ENCODE measurements at places on chromosomes 12 and 14.
A peak's percentile ranks its signal among the peaks of the same experiment; 100 is the strongest.

- no peak for DNase-seq
Measured at GRCh38 chr14:100374270-100374669, 51.1 kb downstream of the SLC25A47 start.

GRCh38 chr12:31984806-31985591 lies 25.8 kb downstream of the RESF1 start:
- no peak for DNase-seq

GRCh38 chr12:122232691-122233090 lies 6.8 kb upstream of the DIABLO start:
- no peak for DNase-seq

GRCh38 chr12:12334367-12335040 lies 15.5 kb downstream of the MANSC1 start:
- DNase-seq: no peak

DNA sequence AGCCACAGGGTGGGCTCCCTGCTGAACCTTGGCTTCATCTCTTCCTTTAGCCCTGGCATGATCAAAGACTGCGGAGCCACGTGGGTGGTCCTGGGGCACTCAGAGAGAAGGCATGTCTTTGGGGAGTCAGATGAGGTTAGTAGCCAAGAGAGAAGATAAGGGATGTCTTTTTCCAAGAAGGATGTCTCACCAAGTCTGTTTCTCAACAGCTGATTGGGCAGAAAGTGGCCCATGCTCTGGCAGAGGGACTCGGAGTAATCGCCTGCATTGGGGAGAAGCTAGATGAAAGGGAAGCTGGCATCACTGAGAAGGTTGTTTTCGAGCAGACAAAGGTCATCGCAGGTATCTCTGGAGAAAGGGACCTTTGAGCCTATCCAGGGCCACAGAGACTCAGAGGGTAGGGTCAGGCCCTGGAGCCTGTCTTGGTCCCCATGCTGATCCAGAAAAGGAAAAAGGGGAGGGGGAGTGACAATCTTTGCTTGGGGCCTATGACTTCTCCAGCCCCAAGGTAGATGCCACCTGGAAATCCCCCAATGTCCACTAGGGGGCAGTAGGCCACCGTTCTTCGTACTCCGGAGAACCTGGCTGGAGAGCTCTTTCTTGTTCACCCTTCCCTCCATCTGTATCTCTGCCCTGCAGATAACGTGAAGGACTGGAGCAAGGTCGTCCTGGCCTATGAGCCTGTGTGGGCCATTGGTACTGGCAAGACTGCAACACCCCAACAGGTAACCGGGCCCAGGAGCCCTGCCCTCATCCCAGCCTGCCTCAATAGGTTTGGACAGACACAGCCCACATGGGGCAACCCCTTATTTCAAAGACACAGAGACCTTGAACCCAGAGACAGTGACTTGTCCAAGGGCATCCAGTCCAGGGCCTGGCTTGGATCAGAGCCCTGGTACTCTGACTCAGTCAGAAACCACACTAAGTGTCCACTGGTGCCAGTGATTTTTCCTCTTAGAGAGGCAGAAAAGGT lies 2.0 kb downstream of the TPI1 start:
- peak; percentile 90 for DNase-seq

DNA sequence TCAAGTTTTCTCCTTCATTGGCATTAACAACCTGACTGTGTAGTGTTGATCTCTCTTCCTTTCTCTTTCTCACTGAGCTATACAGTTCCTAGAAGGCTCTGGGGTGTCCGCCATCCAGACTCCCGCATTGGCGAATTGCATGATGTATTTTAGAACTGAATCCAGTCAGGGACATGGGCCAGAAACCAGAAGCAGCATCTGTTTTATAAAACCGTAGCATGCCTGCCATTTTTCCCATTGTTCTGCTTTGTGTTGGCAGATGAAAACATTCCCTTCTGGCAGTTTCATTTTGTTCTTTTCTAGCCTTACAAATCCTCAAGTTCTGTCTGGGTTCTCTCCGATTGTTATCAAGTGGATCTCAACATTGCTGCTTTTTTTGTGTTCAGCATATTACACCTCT lies 268.3 kb upstream of the SEL1L start:
- DNase-seq: no peak

- DNase-seq: no peak
Measured at GRCh38 chr12:128986957-128987356, 133.7 kb downstream of the GLT1D1 start.

DNA sequence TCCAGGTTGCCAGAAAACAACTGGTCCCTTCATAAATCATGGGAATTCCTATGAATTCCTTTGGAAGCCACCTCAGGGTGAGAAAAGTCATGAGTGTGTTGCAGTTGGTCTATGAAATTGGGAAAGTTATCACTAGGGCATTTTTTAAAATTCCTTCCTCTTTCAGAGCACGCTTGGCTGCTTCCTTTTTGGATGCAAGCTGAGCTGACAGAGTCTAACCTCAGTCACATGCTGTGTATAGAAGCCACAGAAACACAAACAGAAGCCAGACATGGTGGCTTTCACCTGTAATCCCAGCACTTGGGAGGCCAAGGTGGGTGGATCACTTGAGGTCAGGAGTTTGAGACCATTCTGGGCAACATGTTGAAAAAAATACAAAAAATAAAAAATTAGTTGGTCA lies 21.7 kb upstream of the HELB start:
- no peak for DNase-seq

DNA sequence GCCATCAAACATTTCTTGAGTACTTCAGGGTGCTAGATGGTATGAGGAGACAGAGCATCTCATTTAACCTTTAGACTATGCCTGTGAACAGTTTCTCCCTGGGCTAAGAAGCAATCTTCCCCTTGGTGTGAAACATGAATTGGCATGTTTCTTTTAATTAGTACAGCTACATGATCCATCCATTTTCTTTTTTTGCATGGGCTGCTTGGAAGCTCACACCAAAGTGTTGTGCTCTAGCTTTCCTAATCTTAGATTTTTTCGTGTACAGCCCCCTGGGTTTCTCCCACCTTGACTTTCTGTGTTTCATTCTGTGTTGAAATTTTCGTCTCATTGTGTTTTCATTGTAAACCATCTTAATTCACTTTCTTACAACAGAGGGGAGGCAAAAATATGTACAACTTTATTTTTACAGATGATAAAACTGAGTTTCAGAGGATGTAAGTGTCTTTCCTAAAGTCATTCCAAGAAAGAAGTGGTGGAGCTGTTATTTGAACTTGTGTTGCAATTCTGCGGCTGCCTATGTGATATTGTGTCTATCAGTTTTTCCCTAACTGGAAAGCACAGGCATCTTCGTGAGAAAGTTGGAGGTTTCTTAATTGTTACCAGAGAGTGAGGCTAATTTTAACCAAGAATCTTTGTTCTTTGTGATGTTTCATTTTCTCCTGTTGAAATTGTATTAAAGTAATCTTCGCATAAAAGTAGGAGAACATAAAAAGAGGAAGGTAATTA lies 64.5 kb downstream of the DAAM1 start:
- DNase-seq: no peak

GRCh38 chr12:93325855-93326254 lies 51.9 kb upstream of the NUDT4 start:
- DNase-seq: no peak

DNA sequence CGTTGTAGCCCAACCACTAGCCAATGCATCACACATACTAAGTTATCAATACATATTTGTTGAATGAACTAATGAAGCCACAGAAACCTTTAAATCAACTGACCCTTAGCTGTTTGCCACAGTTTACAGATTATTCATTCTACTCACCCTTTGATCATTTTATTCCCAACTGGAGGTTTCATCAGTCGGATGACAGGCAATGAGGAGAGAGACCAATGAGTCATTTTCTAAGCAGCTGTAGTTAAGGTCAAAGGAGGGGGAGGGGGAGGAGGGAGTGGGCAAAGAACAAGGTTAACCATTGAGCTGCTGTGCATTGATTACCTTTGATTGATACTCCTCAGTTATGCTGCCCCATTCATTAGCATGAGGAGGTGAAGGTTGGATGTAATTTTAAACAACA lies 469.5 kb downstream of the VRK1 start:
- DNase-seq: no peak

DNA sequence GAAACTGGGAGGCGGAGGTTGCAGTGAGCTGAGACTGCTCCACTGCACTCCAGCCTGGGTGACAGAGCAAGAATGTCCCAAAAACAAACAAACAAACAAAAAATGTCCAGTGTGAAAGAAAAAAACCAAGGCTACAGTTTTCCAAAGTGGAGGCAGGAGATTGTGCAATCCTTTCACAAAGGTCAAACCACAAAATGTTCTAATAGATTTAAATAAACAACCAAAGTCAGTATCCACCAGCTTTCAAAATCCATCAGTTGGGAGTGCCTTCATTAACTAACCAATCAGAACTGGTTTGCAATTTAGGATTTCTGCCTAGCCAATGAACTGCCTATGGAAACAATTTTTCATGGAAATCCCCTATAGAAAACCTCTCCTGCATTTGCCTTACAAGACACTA lies 52.3 kb upstream of the TRIM9 start:
- no peak for DNase-seq

GRCh38 chr14:22047115-22047514 lies 373.5 kb upstream of the OR4E1 start:
- DNase-seq: no peak

DNA sequence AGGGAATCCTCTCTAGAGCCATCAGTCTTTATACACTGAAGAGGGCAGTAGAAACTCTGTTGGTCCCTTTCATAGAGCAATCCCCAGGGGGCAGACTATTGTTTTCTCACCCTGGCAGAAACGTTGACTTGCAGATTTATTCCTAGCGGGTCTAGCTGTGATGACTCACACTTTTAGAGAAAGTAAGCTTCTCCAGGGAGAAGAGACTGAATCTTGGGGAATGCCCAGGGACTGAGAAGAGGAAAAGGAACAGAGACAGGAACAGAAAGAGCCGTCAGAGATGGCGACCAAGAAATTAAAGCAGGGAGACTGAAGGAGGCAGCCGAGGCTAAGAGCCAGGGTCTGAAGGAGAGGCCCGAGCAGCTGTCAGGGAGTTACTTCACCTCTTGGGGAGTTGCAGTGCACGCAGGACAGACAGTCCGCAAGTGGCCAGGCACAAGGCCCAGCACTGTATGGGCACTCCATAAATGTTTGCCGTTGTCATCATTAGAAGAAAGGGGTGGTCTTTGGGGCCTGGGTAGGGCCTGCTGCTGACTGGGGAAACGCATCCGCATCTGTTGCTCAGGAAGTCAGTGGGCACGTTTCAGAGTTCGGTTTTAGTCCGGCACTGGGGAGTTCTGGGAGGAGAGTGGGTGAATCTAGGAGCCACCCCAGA lies 13.0 kb downstream of the PLEKHG6 start:
- peak; percentile 50 for DNase-seq

DNA sequence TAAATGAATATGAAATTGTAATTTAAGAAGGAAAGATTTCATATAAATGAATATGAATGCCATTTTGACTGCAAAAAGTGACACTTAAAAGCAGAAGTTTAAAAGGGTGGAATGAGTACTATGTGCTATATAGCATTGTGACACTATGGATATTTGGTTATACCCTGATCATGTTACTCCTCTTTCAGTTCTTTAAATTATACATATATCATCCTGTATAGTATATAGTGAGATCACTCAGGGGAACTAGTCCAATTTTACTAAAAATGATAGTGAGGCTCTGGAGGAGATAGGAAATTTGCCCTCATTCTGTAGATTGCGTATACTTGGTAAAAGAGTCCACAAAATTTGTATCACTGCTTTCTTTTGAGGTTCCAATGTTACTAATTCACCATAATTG lies 155.7 kb upstream of the BTG1 start:
- no peak for DNase-seq

DNA sequence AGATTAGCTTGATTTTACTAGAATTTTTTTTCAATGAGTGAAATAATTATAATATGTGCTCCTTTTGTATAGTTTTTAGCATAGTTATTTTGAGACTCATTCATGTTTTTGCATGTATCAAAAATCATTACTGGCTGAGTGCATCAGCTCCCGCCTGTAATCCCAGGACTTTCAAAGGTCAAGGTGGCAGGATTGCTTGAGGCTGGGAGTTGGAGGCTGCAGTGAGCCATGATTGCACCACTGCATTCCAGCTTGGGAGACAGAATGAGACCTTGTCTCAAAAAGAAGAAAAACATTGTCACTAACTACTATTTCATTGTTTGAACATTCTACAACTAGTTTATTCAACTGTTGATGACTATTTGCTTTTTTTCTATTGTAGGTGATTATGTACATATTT lies 802.7 kb downstream of the SLC16A7 start:
- DNase-seq: no peak

DNA sequence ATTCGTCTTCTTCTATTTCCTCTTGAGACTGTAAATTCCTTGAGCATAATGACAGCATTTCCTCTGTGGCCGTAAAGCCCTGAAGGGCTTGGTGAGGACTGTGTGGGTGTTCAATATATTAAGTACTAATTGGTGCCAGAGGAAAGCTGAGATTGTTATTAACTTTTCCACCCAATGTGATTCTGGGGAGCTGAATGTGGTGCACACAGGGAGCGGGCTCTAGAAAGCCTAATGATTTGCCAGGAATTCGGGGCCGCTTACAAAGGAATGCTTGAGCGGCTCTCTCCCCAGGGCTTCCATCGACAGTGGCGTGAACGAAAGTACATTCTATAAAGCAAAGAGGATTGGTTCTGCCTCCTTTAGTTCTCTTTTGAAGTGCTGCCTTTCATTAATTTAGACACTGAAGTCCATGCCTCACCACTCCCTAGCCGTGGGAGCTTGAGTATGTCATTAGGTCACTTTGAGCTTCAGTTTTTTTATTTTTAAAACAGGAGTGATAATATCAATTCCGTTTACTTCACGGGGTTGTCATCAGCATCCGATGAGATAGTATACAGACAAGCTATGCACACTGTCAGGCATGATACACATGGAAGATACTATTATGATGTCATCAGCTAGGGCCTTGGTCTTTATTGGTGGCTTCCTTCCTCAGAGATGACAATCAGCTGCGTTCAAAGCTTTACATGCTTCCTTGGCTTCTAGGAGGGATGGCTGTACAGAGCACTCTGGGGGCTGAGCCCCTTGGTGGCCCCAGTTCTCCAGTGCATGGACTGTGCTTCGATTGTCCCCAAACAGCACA lies 11.0 kb upstream of the GSG1 start:
- DNase-seq: no peak

GRCh38 chr12:58393152-58393551 lies 451.8 kb downstream of the ATP23 start:
- no peak for DNase-seq

DNA sequence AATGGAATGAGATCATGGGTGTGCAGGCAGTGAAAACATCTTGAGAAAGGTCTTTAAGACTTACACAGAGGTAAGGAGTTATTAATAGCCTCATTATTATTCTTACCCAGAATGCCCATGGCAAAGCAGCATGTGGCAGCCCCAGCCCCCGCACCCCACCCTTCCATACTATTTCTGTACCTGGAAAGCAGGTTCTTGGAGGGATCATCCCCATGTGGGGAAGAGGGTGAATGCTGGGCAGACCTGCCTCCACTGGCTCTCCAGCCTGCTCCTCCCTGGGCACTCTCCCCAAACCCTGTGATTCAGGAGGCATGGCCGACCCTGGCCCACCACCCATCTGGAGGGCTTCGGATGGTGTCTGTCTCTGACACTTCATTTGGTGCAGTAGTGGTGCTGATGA lies 28.3 kb downstream of the NPC2 start:
- DNase-seq: no peak

GRCh38 chr14:95496690-95497259 lies 19.7 kb downstream of the SYNE3 start:
- no peak for DNase-seq

All from cardiac septum (tissue), 1 donor.